Peyer's patch (tissue), 4 donors: ENCODE measurements at places on chromosomes 5 and 9.

DNA sequence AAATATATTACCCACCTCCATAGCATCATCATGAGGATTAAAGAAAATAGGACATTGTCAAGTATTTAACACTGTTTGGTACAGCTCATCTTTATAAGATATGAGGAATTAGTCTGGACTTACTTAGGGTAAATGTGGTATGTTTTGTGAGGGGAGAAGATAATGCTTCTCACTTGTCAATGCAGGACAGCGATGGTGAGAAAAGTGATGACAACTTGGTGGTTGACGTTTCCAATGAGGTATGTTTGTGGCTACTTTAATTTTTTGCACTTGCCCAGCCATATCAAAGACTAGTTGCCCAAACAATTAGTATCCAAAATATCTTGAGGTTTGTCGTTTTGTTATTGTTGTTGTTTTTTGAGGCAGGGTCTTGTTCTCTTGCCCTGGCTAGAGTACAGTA, 133.9 kb downstream of the TLE4 start:
- DNase-seq, result no peak

DNA sequence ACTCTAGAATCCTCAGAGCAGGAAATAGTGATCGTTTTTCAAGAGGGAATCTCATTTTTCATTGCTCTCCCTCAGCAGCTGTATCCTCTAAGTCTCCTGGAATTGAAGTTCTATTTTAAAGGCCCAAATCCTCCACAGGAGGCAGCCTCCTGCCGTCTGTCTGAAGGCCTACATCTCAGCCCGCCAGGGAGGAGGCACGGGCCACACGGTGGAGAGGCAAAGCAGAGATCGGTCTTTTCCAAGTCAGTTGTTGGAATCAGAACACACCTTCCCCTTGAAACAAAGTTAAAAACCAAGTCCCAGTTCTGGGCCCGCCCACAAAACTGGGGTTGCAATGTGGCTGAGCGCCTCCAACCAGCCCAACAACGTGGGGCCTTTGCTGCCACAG, 68.7 kb downstream of the RAPGEF1 start:
- no peak for DNase-seq

DNA sequence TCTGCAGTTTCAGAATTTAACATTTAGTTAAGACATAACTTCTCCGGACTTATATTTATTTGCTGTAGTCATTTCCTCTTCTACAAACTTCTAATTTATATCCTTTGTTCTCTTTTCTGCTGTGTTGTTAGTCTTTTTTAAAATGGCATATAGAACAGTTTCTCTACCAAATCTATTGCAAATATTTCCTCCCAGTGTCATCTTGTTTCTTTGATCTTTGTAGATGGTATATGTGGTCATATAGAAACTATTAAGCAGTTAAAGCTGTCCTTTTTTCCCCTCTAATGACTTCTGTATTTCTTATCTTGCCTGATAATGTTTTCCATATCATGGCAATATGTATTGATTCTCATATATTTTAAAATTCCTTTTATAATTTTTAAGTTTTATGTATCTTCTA, 264.5 kb downstream of the MCTP1 start:
- no peak for DNase-seq

- no peak for DNase-seq
Observed at GRCh38 chr5:40991168-40991980, 79.8 kb downstream of the MROH2B start.

DNA sequence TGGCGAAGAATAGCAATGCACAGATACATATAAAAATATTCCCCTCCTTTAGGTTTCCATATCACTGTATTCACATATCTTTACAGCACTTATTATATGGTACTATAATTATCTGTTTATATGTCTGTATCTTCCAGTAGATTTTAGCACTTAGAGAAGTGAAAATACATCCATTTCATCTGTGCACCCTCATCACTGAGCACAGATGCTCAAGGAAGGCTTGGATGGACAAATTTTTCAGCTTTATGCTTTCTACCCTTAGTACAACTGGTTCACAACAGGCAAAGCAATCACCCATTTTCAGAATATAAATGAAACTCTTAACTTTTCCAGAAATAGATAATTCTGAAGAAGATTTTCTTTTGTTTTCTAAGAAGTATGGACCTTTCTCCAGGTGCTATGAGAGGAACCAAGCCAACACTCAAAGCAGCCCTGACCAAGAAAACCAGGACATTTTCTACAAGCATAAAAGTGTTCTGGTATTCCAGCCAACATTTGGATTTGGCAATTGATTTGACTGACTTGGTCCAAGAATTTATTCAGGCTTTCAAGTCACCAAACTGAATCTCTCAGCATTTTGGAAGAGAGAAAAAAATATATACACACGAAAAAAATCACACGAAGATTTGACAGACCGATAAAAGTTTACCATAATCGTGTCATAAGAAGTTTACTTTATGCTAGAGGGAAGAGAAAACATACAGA, 170.2 kb upstream of the CD180 start:
- DNase-seq, result no peak

DNA sequence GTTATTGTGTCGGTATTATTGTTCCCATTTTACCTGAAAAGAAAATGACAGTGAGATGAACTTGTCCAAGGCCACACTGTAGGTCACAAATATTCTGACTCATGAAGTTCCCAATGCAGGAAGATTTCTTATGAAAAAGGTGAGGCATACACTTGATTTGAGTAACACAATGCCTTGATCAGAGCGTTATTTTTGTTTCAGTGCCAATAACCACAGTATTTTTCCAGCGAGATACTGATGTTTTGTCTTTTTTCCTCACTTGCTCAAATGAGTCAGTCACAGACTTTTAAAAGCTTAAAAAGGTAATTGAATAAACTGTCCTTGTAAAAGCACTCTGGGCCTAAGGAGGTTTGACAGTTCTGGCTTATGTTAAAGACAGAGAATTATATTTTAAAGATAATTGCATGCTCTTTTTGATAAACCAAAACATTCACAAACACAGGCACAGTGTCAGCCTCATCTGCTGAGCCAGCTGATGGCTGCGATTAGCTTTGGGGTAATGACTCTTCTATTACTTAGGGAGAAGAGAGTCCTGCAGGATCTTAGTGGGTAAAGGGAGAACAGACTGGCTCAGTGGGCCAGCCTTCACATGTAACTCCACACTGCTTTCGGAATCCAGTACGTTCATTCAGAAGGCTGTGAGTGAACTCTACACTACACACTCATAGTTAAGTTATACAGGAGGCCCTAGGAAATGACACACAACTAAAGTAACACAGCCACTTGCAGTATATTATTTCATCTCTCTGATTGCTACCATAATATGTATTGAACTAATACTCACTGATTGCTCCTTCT, 165.5 kb upstream of the CD180 start:
- no peak for DNase-seq

GRCh38 chr9:75593920-75594319, 296.6 kb upstream of the PCSK5 start:
- DNase-seq, result no peak
